ENCODE measurements at places on chromosomes 13 and 19. TPM values are rescaled to one million over a fixed set of nuclear protein-coding genes. Genes with fewer than 3 reads are reported as not detected.

DNA sequence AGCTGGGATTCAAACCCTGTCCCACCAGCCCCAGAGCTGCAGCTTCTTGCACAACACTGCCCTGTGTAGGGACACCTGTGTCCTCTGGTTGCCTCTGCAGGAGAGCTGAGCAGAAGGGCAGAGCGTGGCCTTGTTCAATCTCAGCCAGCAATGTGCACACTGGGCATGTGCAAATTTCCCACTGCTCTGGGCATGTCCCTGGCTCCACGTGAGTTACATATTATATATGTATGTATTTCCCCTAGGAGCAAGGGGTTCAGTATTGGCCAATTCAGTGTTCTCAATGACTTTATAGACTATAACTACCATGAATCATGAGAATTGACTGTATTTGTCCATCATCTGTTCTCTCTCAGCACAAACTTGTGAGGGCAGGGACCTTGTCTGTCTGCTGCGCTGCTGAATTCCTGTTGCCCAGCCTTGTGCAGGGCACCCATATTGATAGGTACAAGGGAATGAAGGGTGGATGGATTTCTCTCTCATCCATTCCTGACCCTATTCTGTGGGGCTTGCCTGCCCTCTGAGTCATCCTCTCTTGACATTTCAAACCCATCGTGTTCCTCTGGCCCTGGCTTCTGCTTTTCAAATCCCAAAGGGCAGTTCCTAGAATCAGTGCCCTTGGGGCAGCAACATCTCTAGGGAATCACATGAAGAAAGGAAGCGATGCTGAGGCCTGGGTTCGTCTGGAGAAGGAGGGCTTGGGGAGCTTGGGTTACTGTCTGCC is 69.7 kb downstream of the ERICH6B start:
- H3K27me3 ChIP-seq = no peaks in the 10 kb centered on the region
- no peak for DNase-seq
- no peaks in the 10 kb centered on the region for H3K4me1 ChIP-seq
- no peaks in the 10 kb centered on the region for H3K36me3 ChIP-seq

GRCh38 chr19:18903156-18904037 is 7.4 kb upstream of the CERS1 start:
- no peak for DNase-seq
- no peaks in the 10 kb centered on the region for H3K36me3 ChIP-seq
- no peaks in the 10 kb centered on the region for H3K27me3 ChIP-seq
- no peak overlapping the region for H3K4me3 ChIP-seq
- H3K4me1 ChIP-seq = no peaks in the 10 kb centered on the region

The CD33 gene
- total RNA-seq = 0.26 TPM

DNA sequence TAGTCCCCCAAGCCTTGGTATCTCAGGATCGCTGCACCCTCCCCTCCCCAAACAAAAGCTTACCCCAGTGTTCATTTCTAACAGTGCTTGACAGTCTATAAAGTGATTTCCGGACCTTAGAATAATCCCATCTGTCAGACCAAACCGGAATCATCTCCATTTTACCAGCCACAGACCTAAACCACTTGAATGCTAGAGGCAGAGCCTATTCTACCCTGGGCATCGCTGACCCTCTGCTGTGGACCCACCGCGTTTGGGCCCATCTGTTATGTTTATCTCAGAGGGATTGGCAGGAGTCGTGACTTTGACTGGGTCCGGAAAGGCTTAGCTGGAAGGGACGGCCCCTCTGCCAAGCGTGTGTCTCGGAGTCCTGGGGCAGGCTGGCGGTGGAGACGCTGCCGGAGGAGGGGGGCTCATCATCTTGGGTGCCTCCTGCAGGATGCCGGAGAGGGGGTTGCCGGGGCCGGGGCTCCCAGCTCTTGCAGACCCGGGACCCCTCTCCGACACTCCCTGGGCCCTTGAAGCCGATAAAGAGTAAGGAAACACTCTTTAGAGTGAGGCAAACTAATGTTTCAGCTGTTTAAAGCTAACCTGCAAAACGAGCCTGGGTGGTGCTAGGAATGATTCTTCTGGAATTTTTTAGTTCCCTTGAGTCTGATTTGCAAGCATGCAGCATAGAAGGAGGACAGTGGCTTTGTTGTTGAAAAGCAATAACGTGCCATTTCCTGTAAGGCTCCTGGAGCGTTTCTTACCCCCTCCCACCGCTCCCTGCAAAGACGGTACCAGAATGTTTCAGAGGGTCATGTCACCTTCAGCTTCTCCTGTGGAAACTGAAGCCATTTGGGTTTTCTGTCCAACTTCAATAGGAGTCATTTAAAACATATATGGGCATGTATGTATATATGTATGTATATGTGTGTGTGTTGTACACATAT is 1.3 kb downstream of the SLC25A42 start:
- H3K27me3 ChIP-seq = no peaks in the 10 kb centered on the region
- no peaks in the 10 kb centered on the region for H3K4me1 ChIP-seq
- no peak for DNase-seq
- peak overlapping the region; percentile 94 for H3K4me3 ChIP-seq

DNA sequence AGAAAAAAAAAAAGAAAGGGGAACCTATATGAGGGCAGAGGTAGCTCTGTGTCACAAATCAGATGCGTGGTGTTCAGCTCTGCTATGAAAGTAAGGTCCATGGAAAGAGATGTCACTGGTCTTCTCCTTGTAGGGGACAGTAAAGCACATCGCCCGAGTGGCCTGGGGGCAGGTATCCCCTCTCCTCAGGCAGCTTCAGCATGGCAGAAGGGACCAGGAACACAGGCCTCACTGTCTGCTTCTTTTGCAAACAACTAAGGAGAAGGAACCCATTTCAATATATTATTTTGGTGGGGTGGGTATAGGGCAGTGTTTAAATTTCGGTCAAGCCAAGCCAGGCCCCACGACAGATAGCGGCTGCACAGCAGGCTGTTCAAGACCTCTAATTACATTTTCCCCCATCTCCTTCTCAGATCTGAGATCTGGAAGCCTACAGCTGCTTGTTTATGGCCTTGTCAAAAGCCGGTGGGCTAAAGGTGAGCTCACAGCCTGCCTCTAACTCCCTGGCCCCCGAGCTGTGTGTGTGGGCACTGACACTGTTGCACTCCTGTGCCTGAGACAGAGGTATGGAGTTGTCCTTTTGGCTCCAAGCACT is 72.8 kb downstream of the HSPH1 start:
- H3K36me3 ChIP-seq = no peaks in the 10 kb centered on the region
- DNase-seq = no peak
- H3K27ac ChIP-seq = no peak overlapping the region
- H3K4me3 ChIP-seq = no peak overlapping the region
- no peaks in the 10 kb centered on the region for H3K4me1 ChIP-seq

DNA sequence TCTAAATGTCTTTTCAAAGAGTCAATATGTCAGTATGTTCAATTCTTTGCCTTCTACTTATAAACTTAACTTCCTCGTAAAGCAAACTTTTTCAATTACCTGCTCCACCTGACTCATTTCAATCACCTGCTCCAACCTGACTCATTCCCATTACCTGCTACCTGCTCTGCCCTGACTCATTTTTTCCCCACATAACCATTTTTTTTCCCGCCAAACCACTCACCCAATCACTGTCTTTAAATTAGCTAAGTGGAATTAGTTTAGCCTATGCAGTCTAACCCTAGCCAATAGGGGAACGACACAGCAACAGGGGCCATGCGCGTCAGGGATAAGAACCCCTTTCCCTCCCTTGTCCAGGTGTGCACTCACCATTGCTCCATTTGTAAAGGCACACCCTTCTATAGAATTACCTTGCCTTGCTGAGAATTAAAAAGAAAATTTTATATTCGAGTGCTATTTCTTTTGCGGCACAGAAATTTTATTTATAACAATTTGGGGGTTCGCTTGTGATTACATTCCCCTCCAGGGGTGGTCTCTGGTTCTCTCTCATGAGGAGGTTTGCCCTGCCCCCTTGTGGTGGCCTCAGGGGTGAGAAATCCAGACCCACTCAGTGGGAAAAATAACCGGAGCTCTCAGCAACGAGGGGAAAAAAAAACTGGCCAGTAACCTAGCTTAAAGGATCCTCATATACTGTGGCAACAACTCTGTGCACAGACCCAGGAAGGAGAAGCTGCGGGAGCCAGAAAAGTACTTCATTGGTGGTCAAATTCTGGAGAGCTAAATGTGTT is 193.1 kb downstream of the ZNF486 start:
- no peaks in the 10 kb centered on the region for H3K27me3 ChIP-seq
- H3K27ac ChIP-seq = no peak overlapping the region
- no peaks in the 10 kb centered on the region for H3K36me3 ChIP-seq
- no peaks in the 10 kb centered on the region for H3K4me1 ChIP-seq

- H3K4me3 ChIP-seq = no peak overlapping the region
- no peak for DNase-seq
- H3K27ac ChIP-seq = no peak overlapping the region
- no peaks in the 10 kb centered on the region for H3K27me3 ChIP-seq
- no peaks in the 10 kb centered on the region for H3K4me1 ChIP-seq
Observed at GRCh38 chr19:11494634-11495285, 10.9 kb downstream of the ZNF653 start.

DNA sequence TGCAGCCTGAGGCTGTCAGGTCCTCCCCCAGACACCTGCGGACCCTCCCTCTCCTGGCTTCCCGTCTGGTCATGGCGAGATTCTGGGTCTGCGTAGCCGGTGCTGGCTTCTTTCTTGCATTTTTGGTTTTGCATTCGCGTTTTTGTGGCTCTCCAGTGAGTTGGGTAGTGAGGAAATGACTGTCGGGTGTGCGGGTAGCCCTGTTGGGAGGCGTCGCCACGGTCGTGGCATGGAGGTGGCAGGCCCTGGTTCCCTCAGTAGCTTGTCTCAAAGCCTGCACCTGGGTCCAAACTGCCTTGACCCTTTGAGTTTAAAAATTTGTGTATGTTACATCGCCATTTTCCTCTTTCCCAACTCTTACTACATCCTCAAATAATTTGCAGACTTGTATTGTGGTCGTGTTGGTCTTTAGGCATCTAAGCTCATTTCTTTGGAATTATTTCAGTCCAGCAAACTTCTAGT is 344 bp downstream of the NHLRC3 start:
- no peaks in the 10 kb centered on the region for H3K27me3 ChIP-seq
- peak; percentile 19 for DNase-seq
- H3K27ac ChIP-seq = peak overlapping the region; percentile 90
- H3K4me1 ChIP-seq = no peaks in the 10 kb centered on the region
- peak overlapping the region; percentile 92 for H3K4me3 ChIP-seq

DNA sequence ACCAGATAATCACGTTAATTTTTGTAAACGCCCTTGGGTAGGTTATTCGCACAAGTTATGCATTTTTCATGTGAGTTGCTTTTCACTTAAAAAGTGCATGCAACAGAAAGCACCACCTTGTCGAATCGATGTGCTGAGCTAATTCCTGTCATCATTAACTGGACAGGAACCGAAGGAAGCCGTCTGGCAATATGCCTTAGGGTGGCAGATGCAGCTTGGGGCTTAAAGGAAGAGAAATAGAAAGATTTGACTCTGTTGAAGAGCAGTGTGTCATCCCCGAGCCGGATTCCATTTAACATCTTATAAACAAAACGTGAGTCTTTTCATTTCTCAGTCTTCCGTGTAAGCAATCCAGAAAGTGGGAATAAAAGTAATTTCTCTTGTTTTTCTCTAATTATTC is 70.0 kb downstream of the ATP11A start:
- no peaks in the 10 kb centered on the region for H3K27me3 ChIP-seq
- no peaks in the 10 kb centered on the region for H3K4me1 ChIP-seq
- no peak for DNase-seq
- no peak overlapping the region for H3K27ac ChIP-seq
- no peak overlapping the region for H3K4me3 ChIP-seq

The ZNF99 gene
- 0.55 TPM for total RNA-seq

The ATP4A gene
- 0.14 TPM for total RNA-seq

The CACNG7 gene
- 1.0 TPM for total RNA-seq

DNA sequence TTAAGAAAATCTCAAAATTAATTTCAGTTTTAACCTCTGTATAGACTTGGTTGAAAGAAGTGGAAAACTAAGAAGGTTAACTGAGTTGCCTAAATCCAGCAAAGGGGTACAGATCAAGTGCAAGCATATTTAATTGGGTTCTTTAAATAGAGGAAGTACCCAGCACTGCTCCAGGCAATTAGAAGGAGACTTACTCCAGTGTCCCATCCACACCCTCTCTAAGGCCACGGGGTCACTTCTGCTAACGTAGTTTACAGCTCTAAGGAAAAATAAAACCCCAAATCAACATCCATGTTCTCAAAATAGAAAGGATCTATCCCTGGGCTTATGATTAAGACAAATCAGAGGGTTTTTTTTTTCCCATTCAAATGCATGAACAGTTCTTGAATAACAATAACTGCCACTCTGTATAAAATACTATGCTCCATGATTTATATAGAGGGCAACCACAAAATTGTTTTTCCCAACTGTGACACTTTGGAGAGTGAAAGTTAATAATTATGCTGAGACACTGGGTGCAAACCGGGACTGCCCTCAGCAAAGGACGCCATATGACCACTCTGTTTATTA is 4.6 kb downstream of the FRY start:
- H3K27ac ChIP-seq = no peak overlapping the region
- no peaks in the 10 kb centered on the region for H3K27me3 ChIP-seq
- H3K4me1 ChIP-seq = no peaks in the 10 kb centered on the region

- no peak overlapping the region for H3K27ac ChIP-seq
- DNase-seq = no peak
- H3K27me3 ChIP-seq = no peaks in the 10 kb centered on the region
- H3K36me3 ChIP-seq = no peaks in the 10 kb centered on the region
- H3K4me3 ChIP-seq = no peak overlapping the region
- H3K4me1 ChIP-seq = no peaks in the 10 kb centered on the region
Observed at GRCh38 chr13:110194451-110194850, 112.5 kb downstream of the COL4A1 start.

DNA sequence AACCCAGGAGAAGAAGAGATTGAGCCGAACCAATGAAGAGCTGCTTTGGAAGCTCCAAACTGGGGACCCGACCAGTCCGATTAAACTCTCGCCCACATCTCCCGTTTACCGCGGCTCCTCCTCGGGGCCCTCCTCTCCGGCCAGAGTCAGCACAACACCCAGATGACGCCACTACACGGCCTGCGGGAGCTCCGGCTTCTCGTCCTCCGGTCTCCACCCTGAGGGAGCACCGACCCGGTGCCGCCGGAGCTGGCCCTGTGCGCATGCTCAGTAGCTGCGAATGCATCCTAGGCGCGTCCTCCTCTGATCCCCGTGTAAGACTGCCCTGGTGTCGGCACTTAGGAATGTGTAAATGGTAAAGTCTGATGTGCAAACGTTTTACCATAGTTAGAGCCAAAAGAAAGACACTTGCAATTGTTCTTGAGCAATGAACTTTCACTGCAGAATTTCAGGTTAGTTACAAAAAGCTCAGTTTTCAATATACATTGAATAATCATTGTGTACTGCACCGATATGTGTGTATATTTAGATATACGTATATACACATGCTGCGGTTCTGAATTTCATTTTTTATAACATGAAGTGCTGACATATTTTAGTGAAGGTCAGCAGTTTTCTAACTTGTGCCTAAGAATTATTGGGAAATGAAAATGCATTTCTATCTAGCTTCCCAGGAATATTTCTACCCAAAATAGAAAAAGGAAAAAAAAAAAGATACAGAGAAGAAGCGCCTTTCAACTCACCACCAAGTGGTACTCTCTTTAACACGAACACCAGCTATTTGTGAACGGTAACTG is 92.2 kb downstream of the SLC7A1 start:
- no peaks in the 10 kb centered on the region for H3K36me3 ChIP-seq
- peaks cover under 1% of the 10 kb centered on the region for H3K4me1 ChIP-seq
- H3K27me3 ChIP-seq = no peaks in the 10 kb centered on the region
- H3K27ac ChIP-seq = no peak overlapping the region

The PODNL1 gene
- total RNA-seq = 0.98 TPM

The TBXA2R gene
- not detected for total RNA-seq

GRCh38 chr13:74576420-74576819 is 442.2 kb upstream of the KLF12 start:
- no peaks in the 10 kb centered on the region for H3K36me3 ChIP-seq
- no peak for DNase-seq
- no peaks in the 10 kb centered on the region for H3K27me3 ChIP-seq
